ENCODE measurements at places on chromosomes 12 and 14.
A peak's percentile ranks its signal among the peaks of the same experiment; 100 is the strongest.

DNA sequence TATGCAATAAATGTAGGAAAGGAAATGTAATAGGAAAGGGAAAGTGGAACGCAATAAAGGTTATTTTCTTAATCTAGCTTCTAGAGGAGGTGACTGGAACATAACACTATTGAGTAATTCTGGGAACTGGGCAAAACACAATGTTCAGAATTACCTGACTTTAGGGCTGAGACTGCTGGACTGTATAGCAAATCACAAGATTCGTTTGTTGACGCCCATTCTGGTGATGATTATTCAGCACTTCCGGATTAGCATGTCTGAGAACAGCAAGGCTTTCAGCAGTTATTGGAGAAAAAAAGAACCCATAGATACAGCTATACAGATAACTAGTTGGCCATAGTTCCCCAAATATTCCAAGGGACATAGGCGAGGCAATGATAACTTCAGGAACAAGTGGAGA lies 2.3 kb upstream of the KLRD1 start:
- no peak for DNase-seq

GRCh38 chr12:106082216-106083175 lies 56.3 kb downstream of the NUAK1 start:
- DNase-seq: no peak

DNA sequence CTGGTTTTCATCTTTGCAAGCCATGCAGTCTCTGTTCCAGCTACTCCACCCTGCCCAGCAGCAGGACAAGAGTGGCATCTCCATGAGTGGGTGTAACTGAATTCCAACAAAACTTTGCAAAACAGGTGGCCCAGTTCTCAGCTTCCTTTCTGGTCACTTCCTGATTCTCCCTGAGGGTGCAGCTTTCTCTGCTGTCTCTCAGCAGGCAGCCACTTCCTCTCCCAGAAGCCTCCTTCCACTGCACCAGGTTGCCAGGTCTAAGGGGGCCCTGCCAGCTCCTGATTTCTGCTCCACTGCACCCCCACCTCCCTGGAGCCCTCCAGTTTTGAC lies 341.0 kb upstream of the FKBP4 start:
- DNase-seq: peak; percentile 19

GRCh38 chr14:90569201-90569600 lies 172.4 kb downstream of the CALM1 start:
- DNase-seq: no peak

DNA sequence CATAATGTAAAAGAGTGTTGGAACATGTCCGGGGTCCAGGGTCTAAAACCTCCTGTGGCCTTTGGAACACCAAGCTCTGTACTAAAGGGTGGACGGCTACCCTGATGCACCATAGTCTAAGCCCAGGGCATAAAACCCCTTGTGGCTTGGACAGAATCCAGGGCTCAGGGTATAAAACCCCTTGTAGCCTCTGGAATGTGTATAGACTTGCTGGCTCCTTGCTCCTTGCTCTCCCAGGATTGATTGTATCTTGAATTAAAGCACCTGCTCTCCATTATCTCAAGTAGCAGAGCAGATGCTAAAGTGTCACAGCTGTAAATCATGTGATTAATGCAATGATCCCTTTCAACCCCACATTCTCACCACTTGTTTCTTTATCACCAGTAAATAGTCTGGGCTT lies 556.5 kb downstream of the LRFN5 start:
- no peak for DNase-seq

DNA sequence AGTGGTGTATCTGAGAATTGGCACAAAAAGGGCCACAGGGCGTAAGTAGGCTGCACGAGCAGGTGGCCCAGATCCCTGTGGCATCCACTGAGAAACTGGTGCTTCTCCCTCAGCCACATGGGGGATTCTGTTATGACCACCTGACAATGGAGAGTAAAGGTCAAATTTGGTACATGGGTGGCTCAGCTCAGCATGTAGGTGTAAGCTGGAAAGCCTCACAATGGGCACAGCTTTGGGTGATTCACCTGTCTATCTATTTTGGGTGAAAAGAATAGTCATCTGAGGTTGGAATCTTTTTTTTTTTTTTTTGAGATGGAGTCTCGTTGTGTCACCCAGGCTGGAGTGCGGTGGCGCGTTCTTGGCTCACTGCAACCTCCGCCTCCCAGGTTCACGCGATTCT lies 163.4 kb upstream of the TMEM260 start:
- no peak for DNase-seq

- DNase-seq: no peak
Observed at GRCh38 chr12:127728285-127728684, 538.7 kb upstream of the TMEM132C start.

DNA sequence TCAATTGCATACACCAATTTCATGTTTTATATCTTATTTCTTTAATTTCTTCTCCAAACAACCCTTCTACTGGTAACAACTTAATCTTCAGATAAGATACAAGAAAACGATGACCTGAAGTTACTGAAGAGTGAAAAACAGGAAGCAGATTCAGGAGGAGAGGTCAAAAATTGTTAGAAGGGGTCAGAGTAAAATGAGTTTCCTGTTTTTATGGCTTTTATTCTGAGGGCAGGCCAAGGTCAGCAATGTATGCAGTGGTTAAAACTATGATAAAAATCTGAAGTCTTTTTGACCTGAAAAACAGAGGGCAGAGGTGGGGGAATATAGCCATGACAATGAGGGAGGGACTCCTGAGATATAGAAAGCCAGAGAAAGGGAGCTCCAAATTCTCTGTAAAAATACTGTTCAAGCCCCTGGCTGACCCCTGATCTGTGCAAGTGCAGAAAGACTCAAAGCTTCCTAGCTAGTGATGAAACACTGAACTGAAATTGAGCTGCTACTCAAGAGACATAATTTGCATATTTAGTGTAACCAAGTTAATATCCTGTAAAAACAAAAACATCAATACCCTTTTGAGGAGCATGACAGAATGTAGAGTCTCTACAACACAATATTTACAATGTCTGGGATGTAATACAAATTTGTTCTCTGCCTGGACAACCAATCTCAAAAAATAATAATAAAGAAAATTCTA lies 514.3 kb upstream of the SEL1L start:
- DNase-seq: no peak

- DNase-seq: no peak
Observed at GRCh38 chr14:63713058-63713457, 14.8 kb downstream of the SGPP1 start.

GRCh38 chr14:69664865-69665526 lies 53.6 kb downstream of the SUSD6 start:
- DNase-seq: no peak

DNA sequence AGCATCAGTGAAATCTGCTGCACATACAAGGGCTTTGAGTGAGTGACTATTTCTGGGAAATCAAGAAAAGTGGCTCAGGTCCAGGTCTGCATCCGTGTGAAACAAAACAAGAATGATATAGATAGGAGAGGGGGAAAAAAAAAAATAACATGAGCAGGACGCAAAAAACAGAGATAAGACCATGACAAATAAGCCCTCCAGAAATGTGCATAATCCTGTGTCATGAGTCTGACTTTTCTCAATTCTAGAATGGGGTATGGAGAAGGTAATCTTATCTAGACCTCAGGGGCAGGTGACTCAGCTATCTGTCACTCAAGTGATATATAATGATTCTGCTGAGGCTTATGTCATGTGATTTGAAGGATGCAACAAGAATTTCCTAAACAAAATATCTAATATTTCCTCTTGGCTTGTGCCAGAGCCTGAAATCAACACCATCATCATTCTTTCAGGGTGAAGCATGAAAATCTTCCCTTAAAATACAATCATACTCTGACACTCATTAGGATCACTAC lies 250.0 kb downstream of the PHLDA1 start:
- DNase-seq: no peak

GRCh38 chr12:31590642-31591379 lies at the start of gene DENND5B:
Gene DENND5B (minus strand): TSS chr12:31591136. CDS start chr12:31590832, 304 bp downstream.
- DNase-seq: peak; percentile 74

GRCh38 chr12:104535369-104535768 lies 78.6 kb downstream of the CHST11 start:
- DNase-seq: no peak
